Stimulated activated CD8-positive, alpha-beta memory T cell treated with anti-CD3 and anti-CD28 coated beads, Interleukin-7, amount 100 ng/mL, for 24 hours (primary cell): ENCODE measurements at places on chromosomes 12 and 14.

DNA sequence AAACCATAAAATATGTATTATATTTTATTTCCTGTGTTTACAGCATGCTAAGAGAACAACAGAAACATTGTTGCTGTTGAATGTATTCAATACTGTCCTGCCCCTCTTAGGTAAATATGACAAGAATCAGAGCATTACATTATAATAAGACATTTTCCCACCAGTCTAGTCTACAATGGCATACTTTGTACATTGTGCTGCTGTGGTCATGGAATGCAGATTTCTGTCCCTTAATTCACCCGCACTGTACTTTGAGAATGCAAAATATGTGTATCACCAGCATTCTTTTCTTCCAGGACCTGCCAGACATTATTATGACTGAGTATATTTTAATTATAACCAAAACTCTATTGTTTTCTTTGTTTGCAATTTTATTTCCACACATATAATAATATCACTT lies 16.5 kb upstream of the OR10AD1 start:
- no peak for DNase-seq

GRCh38 chr14:52563120-52563519 lies 10.5 kb downstream of the GPR137C start:
- no peak for DNase-seq

GRCh38 chr14:31964490-31964889 lies 112.6 kb upstream of the ARHGAP5 start:
- DNase-seq = no peak

DNA sequence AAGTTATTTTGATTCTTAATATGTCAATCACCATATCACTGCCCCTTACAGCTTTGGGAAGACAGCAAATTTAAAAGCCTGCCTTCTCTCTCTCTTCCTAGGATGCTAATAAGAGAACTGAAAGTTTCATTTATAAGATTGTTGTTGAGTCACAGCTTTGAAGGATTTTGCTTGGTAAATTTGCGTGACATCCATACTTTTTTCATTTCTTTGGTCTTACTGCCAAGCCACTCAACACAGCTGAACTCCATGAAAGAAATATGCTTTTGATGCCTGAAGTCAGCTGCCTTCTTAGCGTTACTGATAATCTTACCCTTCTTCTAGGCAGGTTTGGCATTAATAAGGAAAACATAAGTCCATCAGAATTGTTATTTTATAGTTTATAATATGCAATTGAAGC lies 155.0 kb downstream of the CRADD start:
- no peak for DNase-seq

- no peak for DNase-seq
These were observed at the start of gene GRIN2B for GRCh38 chr12:13981296-13981962. Gene GRIN2B (minus strand): TSS chr12:13981602. CDS start chr12:13866208, 115,394 bp downstream.
